KG1 (cell line): ENCODE measurements at places on chromosomes 6 and 20.

GRCh38 chr20:3551681-3552434 is 81.0 kb downstream of the ATRN start:
- DNase-seq, result no peak

DNA sequence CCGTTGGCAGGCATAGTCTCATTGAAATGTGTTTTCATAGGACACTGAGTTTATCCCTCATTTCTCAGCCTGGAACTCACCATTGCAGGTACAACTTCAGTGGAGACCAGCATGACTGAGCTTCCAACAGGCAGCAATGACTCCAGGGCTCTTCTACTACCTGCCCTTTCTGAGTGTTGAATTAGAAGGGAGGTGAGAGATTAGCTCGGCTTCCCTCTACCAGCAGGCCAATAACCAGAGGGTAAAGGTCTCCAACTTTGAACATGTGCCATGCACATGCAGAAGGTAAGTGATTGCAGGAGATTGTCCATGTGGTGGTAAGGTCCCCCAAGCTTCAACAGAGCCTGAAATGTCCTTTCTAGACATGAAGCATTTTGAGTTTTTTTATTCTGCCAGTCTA is 233.8 kb upstream of the SUPT3H start:
- no peak for DNase-seq

- no peak for DNase-seq
Measured at GRCh38 chr20:64242797-64243475, 12.6 kb upstream of the PCMTD2 start.

DNA sequence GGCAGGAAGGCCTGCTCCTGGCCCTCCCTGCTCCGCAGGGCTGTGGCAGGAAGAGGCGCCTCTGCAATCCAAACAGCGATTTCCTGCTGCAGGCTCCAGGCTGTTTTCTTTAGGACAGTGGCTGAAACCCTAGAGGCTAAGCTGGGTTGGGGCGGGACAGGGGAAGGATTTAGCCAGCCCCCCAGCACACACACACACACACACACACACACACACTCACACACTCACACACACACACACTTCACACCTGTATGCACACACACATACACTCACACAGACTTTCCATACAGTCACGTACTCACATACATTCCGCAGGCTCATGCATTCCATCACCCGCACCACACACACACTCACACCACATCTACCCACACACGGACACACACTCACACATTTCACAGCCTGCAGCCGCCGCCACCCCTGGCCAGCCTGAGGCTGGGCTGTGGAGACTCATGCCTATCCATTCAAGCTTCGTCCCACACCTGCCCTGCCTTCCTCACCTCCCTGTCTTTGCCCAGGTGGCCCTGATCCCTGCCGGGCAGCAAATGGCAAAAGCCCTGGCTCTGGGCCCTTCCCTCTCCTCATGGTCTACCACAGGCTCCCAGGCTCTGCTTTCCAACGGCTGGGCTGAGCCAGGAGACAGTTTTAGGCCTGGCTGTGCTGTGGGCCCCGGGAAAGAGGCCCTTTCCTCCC is 17.9 kb downstream of the MDFI start:
- DNase-seq, result no peak

DNA sequence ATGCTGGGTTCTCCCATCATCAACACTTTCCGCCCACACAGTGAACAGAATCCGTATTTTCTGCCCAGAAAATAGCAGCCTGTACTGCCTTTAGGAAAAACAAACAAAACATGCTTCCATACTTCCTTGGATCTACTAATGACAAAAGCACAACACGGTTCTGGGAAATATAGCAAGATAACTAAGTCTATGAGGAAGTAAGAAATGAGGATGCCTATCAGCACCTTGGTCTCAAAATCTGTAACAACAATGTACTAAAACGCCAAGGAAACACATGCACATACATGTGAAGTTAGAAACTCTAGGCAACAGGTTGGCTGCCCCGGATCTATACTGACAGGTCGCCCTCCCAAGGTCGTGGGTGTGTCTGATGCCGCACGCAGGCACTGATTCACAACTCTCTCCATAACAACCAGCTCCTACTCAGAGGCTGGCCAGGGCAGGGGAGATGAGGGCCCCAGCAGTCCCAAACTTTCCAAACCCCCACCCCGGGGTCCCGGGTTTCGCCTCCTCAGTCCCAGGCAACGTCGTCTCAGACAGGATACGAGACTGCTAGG is 710 bp downstream of the BTBD9 start:
- DNase-seq, result no peak

- DNase-seq, result no peak
Measured at GRCh38 chr6:55668591-55668990, 89.6 kb upstream of the HMGCLL1 start.

GRCh38 chr6:15748341-15748740 is 85.5 kb upstream of the DTNBP1 start:
- no peak for DNase-seq

GRCh38 chr6:34951731-34952130 is 62.7 kb downstream of the ANKS1A start:
- DNase-seq, result no peak

GRCh38 chr6:79557673-79558467 is 20.6 kb upstream of the LCA5 start:
- DNase-seq, result no peak

DNA sequence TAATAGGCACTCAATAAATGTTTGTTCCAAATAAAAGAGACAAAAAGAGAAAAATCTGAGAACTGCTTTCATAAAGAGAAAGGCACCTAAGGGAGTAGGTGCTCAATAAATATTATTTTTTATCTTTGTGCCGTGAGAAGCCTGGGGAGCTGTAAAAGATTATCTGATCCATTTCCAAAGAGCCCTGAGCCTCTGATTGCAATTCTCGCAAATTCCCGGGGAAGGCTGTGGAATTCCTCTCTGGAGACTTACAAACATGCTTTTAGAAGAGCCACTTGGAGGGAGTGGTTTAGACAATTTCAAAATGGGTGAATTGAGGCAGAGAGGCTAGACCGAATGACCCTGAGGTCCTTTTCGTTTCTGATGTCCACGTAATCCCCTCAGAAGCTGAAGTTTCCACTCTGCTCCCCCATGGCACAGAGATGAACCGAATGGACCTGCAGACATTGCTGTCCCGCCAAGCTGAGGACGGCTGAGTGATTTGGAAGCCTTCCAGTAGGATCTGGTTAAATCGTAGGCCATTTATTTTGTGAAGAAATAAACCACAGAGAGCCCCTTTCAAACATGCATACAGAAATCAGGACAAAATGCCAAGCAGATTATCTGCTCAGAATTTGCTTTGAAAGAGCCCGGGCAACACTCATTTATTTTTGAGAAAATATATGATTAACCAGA is 77.8 kb downstream of the PKHD1 start:
- no peak for DNase-seq

GRCh38 chr20:19794941-19795340 is 36.9 kb downstream of the RIN2 start:
- no peak for DNase-seq
